GM19239 (cell line): ENCODE measurements at places on chromosomes 3 and 15.

GRCh38 chr3:31925271-31925630, 55.8 kb downstream of the OSBPL10 start:
- no peak for DNase-seq

GRCh38 chr15:80854104-80854503, 74.9 kb downstream of the CEMIP start:
- no peak for DNase-seq

- DNase-seq = no peak
These were observed 196.5 kb downstream of the KLHL25 start for GRCh38 chr15:85598219-85598618.

DNA sequence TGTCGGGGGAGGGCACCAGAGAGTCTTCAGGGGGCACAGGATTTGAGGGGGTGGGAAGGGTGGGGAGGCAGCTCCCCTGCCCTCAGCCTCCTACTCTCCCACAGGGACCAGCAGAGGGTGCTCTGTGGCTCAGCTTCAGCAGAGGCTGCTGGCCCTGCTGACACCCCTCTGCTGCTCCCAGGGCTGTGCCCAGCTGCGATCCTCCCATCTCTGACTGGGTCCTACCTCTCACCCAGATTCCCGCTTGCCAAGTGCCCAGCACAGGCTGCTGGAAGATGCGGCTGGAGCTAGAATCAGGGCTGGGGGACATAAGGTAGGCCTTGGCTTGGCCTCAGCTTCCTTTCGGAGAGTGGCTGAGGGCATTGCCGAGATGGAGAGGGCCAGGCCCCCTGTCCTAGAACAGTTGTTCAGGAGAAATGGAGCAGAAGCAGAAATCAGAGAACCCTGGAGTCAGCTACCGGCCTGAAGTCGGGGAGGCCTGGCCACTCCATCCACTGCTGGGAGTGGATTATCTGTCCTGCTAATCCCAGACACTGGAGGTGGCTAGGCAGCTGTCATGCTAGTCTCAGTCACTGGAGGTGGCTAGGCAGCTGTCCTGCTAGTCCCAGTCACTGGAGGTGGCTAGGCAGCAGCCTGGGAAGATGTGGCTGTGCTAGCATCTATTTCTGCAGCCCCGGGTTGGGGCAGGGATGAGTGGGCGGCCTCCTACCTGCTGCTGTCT, 3.9 kb downstream of the GRM2 start:
- no peak for DNase-seq

- no peak for DNase-seq
These were observed 123.1 kb downstream of the CHCHD6 start for GRCh38 chr3:126827121-126827520.

DNA sequence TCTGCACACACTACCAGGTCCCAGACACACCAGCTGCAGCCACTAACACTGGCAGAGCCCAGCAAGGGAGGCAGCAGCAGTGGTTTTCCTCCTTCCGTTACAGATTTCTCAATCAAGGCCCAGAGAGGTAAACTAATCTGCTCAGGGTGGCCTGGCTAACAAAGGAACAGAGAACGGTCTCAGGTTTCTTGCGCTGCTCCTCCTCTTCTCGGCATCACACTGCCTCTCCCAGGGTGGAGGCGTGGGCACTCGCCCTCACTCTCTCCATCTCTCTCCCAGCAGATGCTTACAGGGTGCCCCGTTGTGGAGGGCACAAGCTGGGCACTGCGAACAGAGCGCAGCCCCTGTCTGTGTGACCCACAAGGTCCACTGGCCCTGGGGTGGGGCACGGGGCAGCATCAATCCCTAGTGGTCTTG, 228.7 kb downstream of the VPS13C start:
- DNase-seq = no peak

GRCh38 chr3:105145511-105145910, 221.2 kb upstream of the ALCAM start:
- DNase-seq = no peak

DNA sequence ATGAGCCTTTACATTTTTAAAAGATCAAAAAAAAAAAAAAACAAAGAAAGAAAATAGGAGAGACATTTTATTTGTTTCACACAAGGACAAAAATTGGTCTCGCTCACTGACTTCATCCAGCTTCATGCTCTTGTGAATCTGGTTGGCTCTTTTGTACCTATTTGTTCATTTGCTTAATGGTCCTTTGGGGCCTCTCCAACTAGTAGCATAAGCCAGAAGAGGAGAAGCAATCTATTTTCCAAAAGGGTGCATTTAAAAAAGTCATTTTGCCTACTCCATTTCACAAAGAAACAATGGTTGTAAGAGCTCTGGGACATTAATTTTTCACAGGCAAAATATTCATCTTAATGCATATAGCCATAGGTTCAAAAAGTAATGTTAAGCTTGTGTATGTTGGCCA, 168.3 kb upstream of the ADAMTS9 start:
- DNase-seq = no peak

DNA sequence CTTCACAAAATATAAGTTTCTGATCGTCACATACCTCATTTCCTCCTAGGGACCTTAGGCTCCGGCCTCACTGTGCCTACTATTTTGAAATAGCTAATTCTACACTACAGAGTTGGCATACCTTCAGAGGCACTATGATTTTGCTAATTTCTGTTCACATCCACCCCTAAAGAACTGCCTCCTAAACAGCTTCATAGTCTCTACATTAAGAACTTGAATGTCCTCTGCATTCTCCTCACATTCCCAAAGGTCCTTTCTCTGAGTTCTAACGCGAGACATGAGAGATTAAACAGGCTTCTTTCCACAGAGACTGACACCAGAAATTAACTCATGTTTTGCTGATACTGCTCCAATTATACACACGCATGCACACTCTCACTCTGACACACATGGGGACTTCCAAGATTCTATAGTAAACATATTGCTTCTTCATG, 75.5 kb downstream of the DLG1 start:
- no peak for DNase-seq

DNA sequence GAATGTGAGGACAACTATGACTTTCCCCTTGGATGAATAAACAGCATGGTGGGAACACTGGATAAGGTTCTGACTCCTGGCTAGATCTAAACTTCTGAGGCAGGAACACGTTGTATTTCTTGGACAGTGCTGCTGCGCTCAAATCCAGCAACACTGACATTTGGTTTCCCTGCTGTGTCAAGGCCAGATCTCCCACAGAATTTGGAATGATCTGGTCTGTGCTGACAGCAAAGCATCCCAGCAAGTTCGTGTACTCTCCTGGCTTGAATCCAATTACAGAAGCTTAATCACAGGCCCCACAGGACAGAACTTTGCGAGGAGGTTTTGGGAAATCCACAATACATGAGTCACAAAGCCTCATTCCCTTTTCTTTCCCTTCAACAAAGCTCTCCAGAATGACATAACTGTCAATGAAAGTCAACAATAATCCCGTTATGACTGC, 92.5 kb downstream of the ADAMTS9 start:
- no peak for DNase-seq

DNA sequence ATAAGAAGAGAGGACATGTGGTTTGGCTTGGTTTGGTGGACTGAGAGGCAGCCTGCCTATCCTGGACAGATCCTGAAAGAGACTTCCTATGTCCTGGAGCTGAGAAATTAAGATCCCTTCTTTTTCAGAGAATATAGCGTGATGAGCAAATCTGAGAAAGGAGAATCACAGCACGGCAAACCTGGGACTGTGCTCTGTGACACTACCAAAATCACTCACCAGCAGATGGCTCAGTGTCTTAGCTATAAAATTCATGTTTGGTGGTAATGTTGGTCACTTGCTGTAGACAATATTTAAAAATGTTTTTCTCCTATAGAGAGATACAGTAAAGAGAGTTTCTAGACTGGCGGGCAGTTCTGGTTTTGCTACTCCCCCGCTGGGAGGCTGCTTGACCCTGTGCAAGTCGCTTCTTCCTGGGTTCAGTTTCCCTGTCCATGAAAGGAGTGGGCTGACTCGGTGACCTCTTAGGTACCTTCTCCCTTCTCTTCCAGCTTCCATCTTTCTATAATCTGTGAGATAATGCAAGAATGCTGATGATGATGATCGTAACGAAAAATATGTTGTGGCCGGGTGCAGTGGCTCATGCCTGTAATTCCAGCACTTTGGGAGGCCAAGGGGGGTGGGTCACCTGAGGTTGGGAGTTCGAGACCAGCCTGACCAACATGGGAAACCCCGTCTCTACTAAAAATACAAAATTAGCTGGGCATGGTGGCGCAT, 7.6 kb upstream of the HES1 start:
- DNase-seq = no peak

DNA sequence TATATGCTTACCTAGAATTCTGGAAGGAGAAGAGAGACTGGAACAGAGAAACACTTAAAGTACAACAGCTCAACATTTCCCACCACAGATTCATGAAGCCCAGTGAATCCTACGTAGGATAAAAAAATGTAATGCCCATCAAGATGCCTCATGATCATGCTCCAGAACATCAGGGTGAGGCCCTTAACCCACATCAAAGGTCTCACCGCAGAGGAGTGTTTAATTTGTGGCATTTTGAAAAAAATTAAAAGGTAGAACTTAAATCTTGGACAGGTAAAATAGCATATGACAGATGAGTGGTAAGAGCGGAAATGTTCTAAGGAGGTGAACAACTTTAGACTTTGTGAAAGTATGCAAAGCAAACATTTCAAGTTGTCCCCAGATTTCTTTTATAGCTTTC, 9.7 kb upstream of the SLC6A20 start:
- DNase-seq = no peak

- DNase-seq = no peak
These were observed 12.5 kb downstream of the MYD88 start for GRCh38 chr3:38150780-38151528.
